ENCODE measurements at places on chromosomes 5 and 9.

- DNase-seq: no peak
Observed at GRCh38 chr9:123434619-123435240, 78.7 kb downstream of the CRB2 start.

DNA sequence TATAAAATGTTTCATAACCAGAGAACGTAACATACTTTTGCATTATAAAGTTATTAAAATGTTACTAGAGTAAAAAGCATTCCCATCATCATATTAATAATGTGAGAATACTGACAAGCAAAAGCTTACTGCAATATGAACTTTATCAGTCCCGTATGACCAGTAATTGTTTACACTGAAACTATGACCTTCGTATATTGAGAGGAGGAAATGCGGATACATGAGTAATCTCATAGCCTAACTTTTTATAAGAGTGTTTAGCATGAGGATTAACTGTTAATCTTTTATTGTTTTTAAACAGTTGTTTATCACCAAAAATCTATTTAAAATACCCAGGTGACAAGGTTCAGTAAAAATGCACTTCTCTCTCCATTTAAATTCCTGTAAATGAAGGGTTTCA, 272.4 kb downstream of the SLF1 start:
- DNase-seq: no peak

DNA sequence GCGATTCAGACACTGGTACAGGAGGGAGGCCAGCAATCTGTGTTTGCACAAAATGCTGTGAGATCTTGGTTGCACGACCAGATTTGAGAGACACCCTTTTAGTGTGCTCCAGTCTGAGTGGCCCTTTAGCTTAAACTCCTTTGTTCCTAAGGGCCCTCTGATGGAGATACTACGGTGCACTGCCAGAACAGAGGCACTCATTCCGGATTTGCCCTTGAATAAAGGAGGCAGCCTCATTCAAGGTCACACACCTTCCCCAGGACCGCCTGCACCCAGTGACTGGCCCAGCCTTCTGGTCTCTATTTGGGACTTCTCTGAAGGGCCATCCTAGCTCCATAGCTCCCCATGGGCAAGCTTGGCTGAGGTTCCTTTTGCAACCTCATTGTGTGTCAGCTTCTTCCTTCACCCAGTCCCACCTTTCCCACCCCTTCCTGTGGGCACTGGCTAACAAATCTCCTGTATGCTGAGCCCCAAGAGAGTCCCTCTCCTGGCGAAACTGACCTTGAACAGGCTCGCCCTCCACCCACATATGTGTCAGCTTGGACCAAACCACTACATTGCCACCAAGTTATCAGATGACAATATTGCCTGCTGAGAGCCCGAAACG, 191.7 kb downstream of the GABBR2 start:
- DNase-seq: no peak

DNA sequence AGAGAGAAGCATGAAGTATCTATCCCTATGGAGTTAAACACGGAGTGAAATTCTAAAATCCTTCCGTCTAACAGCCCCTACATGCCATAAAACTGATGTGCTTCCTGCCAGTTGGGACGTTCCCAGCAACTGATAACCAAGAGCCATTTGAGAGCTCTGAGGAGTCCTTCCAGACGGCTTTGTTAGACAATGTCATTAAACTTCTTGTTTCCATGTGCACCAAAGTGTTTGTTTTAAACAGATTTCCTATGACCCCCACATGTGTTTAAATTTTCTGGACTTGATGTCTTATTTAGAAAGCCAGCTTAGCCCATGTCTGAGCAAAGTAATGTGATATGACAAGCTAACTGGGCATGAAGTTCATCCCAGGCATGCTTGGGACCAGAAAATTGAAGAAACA, 57.2 kb upstream of the LPAR1 start:
- no peak for DNase-seq

DNA sequence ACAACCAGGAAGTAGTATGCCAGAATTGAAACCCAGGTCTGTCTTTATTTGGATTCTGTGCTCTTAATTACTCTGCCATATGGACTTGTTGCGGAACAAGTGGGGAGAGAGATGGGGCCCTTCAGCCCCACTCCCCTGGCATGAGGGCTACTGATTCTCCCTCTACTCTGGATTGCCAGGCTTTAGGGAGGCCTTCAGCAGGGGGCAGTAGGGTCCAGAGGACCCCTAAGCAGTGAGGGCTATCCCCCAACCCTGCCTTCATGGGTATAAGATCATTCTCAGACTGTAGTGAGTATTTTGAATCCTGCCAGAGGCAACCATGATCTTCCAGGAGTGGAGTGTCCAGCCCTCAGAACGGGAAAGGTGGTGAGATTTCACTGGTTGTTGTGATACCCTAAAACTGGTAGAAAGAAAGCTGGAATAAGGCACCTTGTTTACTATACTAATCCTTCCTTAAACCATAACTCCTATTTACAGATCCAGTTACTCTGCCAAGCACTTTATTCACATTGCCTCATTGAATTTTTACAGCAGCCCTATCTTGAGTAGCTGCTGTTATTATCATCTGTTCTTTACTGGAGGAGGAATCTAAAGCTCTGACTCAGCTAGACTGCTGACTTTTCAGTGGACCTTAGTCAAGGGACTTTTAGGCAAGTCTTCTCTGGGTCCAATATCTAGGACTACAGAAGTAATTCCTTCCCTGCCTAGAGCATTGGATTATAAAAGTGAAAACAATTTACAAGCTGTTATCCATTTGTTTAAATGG, 31.3 kb upstream of the LARP1 start:
- DNase-seq: no peak

DNA sequence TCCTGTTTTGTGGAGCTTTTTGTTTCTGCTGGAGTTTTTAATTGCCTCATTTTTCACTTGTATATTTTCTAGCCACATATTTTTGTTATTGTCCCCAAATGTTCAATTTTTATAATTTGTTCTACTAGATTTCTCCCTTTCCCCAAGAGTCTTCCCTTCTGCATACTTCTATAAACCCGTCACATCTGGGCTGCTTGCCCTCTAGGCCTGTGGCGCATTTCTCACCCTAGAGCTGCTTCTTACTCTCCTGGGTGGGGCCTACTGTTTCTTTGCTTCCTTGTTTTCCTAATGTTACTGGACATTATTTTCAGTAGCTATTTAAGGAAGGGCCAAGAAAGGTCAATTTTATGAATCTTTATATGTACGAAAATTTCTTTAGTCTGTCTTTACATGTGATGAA, 51.5 kb downstream of the NXNL2 start:
- DNase-seq: no peak

GRCh38 chr9:107755246-107755645, 265.7 kb upstream of the KLF4 start:
- no peak for DNase-seq

- DNase-seq: no peak
Observed at GRCh38 chr5:73436535-73437100, 12.0 kb downstream of the FOXD1 start.

DNA sequence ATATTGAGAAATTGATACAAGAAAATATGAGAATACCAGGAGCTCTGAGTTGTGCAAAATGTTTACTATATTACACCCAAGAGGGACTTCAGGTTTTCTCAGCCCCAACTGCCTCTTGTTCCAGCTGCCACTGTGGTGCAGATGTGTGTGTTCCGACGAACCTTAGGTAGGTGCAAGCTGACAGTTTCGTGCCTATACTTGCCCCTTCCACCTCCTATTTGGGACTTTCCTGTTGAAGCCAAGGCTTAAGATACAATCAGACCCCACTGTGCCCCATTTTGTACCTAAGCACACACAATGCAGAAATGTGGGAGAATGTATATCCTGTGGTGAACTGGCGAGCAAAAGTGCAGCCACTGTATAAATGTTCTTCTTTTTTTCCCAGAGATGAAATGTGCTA, 80.2 kb downstream of the LURAP1L start:
- DNase-seq: no peak

GRCh38 chr5:90381213-90381929, 28.2 kb downstream of the CETN3 start:
- no peak for DNase-seq

DNA sequence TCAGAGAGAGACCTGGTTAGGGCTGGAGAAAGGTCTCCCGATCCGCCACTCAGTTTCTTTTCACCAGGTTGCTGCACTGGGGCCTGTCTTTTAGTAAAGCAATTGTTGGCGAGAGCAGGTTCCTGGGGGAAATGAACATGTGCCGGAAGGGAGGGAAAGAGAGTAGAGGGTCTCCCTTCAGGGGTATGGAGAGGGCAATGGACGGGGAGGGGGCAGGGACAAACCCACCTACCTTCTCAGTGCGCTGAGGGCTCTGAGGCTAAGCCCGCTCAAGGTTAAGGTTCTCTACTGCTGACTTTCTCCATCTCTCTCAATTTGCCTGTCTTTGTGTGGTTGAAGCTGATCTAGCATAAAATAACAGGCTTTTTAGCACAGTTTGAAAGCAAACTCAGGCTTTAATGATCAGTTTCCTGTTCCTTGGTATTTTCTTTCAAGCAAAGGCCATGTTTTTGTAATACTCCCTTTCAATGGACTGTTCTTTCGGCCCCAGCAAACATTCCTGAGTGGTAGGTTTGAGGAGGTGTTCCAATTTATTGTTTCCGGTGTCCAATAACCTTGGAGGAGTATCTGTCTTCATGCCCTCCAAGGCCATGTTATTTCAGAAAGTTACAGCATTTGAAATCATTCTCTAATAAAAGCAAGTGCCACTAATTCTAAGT, 25.5 kb upstream of the TRAF1 start:
- no peak for DNase-seq

DNA sequence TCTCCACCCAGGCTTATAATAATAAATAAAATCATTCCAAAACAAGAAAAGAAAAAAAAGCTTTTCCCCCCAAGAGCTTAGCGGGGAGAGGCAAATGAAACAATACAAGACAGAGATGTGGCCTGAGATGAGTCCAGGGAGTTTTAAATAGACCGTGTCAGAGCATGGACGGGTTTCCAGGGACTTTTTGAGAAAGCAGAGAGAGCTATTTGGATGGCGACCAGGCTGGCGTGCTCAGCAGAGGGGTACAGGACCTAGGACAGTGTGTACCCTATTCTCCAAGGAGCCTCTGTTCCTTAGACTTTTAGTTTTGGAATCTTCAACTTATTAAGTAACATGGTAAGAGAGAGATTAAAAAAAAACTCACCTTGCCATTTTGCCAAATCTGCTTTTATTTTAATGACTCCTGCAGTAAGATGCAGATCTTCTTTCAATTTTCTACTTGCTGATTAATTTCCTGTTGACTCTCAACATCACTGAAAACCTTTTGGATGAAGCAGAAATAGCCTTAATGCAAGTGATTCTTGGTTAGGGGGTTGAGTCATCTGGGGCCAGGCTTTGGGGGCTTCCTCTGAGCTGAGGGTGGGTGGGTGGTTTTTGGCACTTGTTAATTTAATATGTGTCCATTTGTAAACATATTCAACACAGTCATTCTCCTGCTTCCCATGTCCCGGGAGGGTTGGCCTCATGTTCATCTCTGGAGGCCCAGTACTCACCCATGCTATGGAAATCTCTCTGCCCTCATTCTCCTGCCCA, 49.6 kb upstream of the OSMR start:
- no peak for DNase-seq

- no peak for DNase-seq
Observed at GRCh38 chr5:74978345-74978744, 74.0 kb downstream of the GCNT4 start.

DNA sequence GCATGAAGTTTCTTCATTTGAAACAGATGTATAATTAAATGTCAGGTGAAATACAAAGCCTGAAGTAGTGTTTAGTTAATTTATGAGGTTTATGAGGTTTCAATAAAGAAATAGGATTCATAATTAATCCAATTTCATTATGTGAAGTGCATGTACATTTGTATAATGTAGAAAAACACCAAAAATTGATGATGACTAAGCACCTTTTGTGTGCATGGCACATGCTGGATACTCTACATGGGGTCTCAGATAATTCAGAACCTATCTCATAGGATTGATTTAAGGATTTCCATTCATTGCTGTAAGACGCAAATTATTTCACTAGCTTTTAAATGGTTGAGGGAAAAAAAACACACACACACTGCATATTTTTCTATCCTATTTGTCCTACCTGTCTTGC, 143.9 kb downstream of the ESM1 start:
- no peak for DNase-seq

DNA sequence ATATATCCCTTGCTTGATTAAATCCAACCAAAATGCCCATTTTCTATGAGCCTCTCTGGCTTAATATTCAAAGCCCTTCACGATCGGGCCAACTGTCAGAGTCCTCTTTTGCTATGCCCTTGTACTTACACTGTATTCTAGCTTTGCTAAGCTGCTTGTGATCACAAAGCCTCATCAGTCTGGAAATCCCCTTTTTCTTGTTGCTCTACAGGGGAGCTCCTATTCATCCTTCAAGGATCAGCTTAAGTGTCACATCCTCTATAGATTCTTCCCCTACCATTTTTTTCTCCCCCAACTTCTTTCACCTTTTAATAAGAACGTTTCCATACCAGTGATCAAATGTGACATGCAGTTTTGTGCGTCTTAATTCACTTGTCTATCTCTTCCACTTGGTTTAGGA, 450.4 kb upstream of the CHD1 start:
- no peak for DNase-seq

DNA sequence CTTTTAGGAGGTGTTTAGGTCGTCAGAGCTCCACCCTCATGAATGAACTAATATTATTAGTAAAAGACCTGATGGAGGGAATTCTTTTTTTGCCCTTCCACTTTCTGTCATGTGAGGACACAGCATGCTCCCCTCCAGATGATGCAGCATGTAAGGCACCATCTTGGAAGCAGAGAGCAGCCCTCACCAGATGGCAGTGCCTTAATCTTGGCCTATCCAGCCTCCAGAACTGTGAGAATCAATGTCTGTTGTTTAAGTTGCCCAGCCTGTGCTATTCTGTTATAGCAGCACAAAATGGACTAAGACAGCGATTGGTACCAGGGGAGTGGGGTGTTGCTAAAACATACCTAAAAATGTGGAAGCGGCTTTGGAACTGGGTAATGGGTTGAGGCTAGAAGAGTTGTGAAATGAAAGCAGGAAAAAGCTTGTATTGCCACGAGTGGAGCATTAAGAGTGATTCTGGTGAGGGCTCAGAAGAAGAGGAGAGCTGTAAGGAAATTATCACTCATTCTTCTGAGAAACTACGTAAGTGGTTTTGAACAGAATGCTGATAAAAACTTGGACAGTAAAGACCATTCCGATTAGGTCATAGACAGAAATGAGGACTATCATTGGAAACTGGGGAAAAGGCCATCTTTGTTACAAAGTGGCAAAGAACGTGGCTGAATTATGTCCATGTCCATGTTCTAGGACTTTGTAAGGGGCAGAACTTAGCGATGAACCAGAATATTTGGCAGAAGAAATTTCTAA, 28.6 kb downstream of the PTPDC1 start:
- DNase-seq: no peak

GRCh38 chr5:99141534-99142128, 212.8 kb upstream of the CHD1 start:
- DNase-seq: no peak

DNA sequence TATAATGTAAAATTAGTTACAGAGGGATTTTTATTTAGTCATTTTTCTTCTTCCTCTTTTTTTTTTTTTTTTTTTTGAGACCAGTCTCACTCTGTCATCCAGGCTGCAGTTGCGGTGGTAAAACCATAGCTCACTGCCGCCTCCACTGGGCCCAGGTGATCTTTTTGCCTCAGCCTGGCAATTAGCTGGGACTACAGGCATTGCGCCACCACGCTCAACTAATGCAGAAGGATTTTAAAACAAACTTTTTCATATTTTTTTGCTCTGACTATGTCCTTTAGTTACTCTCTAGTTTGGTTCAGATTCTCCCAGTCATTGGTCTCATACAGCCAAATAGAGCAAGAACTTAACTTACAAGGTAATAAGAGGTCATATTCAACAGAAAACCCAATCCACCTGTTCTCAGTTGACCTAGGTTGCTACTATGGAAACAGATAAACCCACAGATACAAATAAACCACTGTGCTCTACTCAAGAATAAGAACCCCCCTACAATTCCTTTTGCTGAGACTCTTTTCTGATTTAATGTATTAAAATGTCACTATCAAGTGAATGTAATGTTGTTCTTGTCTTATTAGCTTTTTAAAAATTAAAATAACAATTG, 50.1 kb upstream of the TTC39B start:
- DNase-seq: no peak
